ENCODE measurements at places on chromosomes 1 and 21.

DNA sequence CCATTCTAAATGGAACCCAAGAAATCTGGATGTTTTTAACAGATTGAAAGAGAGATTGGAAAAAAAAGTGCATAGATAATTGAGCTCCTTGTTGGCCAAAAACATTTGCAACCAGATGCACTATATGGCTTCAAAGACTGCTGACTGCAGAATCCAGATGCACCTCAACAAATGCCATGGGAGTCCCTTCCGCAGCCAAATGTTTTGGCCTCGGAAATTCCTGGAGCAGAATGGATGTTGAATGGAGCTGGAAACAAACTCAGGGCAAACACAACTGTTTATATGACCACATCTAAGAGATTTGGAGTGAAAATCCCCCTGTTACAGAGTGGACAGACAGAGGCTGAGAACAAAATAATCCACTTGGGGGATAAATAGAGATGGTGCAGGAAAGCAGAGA lies 285.0 kb upstream of the NFIA start:
- no peak for DNase-seq

DNA sequence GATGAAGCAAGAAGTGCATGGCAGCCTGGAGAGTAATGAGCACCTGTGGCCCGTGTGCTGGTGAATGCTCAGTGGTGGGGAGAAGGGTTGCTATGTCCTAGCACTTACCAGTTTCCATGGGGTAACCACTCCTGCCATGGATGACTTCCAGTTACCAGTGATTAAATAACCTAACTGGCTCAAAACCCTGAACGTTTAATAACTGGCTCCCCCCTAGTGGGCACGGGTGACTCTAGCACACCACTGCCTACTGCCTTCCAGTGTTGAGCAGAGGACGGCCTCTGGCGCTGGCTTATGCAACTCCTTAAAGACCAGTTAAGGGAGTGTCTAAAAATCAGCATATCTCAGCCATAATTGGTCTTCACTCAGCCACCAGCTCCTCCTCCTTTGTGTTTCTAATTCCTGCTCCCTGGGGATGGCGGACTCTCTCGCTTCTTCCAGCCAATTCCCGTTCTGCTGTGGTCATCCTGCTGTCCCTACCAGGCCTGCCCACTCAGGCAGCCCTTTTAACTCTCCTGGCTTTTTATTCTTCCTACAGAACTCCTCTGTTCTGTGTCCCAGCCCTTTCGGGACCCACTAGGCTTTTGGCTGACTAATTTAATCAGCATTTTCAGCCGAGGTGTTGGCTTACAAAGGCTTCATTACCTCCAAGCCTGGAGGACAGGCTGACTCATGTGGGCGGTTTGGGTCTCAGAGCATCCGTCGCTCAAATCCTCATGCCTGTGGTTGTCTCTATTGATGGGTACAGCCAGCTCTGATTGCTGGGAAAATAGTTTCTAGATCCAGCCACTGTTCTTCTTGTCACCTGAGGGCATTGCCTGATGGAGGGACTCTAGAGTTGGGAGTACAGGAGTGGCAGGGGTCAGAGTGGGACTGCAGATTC lies 332.4 kb downstream of the CAMTA1 start:
- DNase-seq = peak; percentile 93

- no peak for DNase-seq
Measured at GRCh38 chr1:6001992-6002576, 9.9 kb upstream of the NPHP4 start.

DNA sequence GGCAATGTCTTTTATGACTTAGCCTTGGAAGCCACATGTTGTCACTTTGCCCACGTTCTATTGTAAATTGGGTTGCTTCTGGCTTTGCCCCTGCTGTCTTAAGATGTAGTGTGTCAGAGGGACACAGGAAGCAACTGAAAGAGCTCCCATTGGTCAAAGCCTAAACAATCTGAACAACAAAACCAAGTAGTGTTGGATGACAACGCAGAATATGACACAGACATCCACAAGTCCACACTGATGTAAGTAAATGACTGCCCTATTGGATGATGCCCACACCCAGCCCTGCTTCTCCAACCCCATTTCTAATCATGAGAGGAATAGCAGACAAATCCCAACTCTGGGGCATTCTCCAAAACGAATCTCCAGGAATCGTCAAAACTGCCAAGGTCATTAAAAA lies 50.7 kb downstream of the ELF3 start:
- DNase-seq = no peak

GRCh38 chr21:14688412-14688811 lies 142.3 kb upstream of the SAMSN1 start:
- no peak for DNase-seq

- DNase-seq = peak; percentile 31
Measured at GRCh38 chr21:18384771-18385170, 18.8 kb downstream of the TMPRSS15 start.

GRCh38 chr21:39525129-39525528 lies 73.4 kb downstream of the SH3BGR start:
- DNase-seq = no peak

GRCh38 chr1:3345792-3346191 lies 108.7 kb upstream of the ARHGEF16 start:
- no peak for DNase-seq

DNA sequence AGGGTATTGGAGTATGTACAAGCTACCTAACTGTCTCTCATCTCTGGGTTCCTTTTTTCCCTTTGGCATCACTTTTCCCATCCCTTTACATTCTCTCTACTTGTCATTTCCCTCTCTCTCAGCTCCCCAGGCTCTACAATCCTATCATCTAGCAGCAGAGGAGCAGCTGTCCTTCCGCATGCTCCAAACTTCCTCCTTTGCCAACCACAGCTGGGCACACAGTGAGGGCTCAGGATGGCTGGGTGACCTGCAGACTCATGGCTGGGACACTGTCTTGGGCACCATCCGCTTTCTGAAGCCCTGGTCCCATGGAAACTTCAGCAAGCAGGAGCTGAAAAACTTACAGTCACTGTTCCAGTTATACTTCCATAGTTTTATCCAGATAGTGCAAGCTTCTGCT lies 561 bp downstream of the CD1E start:
- DNase-seq = no peak

- no peak for DNase-seq
Measured at GRCh38 chr1:30968220-30968971, 59.8 kb upstream of the SDC3 start.

DNA sequence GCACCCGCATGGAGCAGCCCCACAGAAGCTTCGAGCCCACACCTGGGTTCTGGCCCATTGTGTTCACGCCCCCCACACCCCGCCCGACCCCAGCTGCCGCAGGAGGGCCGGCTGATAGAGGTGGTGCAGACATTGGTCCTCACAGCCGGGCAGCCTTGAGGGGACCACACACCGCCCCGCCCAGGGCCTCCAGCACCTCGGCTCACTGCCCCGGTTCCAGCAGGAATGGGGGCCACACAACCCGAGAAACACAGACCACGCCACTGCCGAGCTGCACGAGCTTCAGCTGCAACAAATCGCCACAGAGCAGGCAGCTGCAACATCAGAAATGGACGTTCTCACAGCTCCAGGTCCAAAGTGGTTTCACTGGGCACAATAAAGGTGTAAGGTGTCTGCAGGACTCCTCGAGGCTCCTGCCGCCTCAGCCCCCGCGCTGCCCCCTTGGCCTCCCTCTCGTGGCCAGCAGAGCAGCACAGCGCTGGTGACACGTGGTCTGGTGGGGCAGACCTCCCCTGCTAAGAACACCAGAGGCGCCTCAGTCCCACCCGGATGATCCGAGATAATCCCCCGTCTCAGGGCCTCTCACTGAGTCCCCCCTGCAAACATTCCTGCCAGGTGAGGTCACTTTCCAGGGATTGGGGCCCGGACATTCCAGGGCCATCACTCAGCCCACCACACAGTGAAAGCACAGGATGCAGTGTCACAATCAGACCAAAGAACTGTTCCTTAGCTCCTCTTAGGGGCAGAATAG lies 62.3 kb upstream of the ADARB1 start:
- DNase-seq = peak; percentile 97

GRCh38 chr1:11417162-11417561 lies 61.8 kb upstream of the DISP3 start:
- no peak for DNase-seq

- DNase-seq = no peak
Measured at GRCh38 chr1:185427264-185427663, 110.2 kb upstream of the IVNS1ABP start.

DNA sequence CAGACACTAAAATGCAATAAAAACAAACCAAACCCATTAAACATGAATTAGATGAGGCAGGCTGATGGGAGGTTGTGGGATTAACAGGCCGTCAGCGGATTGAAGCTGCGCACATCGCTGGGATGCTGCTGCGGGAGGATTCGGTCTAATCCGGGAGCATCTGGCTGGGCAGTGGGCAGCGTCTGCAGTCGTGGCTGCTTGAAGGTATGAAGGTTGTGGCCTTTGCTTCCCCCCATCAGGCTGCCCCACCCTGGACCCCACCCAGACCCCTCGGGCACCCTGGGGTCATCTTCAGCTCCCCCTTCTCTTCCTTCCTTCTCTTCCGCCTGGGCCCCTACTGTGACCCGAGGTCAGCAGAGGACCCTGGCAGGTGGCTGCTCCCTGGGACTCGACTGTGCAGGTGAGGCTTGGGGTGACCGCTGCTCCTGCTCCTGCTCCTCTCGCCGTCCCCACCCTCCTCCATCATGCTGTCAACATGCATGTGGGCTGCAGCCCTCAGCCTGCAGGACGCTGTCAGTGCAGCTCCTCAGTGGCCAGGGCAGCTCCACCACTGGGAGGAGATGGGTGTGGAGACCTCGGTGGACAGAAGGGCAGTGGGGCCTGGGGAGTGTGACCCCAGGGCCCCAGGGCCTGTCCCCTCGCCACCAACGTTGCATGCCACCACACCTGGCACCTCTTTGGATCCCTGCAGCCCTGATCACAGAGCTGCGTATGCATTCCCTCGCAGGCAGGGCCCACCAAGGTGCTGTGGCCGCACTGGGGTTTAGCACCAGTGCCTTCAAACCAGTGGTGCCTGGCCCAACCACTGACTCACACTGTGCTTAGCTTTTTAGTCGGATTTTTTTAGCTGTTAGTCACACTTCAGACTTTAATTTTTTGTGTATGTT lies 112.2 kb upstream of the COL6A1 start:
- peak; percentile 69 for DNase-seq

DNA sequence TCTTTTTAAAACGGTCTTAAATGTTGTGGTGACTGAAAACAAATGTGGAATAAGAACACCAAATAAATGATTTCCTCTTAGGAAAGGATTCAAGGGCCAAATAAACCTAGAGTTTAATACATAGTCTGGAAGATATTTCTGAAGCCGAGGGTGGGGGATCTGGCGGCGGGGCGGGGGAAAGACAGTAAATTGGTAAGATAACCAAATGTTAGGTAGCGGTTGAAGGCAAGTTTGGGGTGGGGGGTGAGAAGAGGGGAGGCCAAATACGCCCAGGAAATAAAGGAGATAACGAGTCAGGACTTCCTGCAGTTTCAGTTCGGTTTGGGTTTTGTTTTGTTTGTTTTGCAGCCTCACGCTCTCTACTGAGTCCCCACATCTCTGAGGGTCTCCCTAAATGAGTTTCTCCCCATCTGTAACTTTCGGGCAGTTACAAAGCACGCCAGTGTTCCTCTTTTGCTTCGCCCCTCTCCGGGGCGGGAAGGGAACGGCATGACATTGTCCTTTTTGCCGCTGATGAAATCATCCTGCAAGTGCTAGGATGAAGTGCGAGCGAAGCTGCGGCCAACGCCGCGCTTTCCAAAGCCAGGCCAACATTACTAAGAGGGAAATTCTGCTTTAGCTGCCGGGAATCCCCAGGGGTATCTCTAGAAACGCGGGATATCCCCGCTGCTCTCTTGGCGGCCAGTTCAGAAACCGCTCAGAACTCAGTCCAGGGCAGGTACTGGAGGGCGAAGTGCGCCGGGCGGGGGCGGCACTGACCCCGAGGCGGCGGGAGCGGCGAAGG lies 844 bp downstream of the NIBAN1 start:
- peak; percentile 91 for DNase-seq
